ENCODE measurements at places on chromosomes 2 and 18.

DNA sequence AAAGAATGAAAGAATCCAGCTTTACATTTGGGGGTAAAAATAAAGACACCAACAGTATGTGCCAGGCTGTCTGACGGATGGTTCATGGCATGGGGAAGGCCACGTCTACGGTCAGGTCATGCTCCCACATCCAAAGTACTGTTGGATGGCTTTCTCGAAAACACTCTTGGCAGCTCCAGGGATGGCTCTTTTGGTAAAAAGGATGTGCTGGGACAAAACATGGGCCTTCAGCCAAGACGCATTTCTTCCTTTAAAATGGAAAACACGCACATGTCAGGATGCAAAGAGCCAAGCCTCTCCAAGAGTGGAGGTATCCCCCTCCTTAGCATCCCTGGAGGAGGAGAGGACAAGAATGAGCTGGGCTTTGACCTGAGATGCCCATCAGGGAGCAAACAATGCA is 376.5 kb upstream of the KLHL29 start:
- no peak for DNase-seq

DNA sequence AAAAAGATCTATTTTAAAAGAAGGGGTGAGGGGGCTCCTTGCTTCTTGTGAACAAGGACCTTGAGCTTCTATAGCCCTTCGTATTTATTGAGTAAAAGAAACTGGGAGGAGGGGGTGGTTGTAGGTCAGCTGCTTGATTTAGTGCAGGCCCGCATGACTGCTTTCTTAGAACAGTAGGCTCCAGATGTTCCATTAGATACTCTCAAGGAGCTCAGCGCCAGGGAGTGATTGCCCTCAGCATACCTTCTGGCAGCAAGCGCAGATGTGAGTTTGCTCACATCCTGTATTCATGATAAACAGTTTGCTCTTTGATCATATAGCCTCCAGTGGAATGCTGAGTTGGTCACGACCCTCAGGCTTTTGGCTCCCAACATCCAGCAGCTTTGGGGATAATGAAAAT is 108.9 kb upstream of the XPO1 start:
- no peak for DNase-seq

DNA sequence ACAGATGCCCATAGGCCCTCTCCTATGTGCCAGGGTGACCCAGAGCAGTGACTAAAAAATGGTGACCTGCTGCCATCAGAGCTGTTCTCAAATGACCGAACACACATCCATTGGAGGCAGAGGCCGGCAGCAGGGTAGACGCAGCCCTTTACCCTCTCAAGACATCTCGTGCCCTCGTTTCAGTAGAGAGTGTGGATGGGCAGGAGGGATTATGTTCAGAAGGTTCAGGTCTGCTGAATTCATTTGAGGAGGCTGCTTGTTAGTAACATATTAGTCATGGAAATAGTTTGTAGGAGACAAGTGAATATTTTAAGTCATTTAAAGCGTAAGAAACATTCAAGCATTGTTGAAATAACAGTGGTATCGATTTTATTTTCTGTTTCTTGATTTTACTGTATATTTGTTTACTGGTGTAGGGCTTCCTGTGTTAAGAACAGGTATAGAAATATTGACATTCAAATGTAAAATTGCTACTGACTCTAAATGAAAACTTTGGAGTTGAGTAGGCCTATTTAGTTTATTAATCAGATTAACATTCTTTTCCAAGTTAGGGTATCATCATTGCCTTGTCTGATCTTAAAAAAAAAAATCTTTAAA is 82.6 kb downstream of the ZNF532 start:
- DNase-seq, result no peak

GRCh38 chr2:20327370-20327769 is 23.3 kb downstream of the PUM2 start:
- no peak for DNase-seq

DNA sequence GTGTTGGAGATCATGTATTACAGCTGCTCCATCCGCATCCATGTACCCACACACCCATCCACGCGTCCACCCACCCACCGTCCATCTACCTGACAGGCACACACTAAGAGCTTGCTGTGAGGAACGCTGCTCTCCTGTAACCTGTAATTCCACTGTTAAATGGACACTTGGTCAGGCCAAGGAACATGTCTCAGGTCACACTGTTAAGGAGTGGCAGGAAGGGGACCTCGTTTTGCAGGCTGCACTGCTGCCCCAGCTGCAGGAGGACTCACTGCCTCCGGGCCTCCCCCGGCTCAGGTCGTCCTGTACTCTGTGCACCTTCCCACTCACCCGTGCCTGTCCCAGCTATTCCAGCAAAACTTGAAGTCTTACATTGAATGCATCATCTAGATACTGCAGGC is 170.5 kb downstream of the EIPR1 start:
- DNase-seq, result no peak

GRCh38 chr18:57088883-57089282 is 58.0 kb upstream of the BOD1L2 start:
- DNase-seq, result no peak

- no peak for DNase-seq
Measured at GRCh38 chr18:67520351-67520921, 3.9 kb upstream of the DSEL start.

DNA sequence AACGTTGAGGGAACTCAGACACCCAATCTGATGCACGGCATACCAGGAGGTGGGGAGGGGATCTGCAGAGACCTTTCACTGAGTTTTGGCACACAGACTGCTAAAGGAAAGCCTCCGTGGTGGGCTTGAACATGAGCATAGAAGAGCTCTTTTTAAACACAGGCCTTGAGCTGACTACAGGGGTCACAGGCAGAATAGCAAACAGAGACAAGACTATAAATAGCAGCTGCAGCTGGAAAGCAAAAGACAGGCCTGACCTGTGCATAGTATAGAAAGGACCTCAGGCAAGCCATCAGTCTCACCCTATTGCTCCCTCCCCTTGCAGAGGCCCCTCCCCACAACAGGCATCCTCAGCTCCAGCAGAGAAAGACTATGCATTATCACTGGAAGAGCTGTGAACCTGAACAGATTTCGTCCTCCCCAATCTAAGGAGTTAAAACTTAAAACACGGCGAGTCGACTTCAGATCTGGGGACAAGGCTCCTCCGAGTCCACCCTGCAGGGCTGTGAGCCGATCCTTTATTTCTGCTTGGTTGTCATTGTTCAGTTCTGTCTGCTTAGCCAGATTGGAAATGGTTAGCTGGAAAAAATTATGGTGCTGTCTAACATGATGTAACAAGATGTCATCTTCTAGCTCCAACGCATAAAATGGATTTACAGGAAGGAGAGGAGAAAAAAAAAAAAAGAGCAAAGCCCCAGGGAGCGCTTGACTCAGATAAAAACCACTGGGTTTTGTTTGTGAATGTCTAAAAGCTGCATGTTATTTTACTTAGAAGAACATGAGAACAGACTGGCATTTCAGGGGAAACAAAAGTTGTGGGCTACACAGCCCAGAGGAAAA is 25.2 kb upstream of the LCLAT1 start:
- DNase-seq, result no peak

DNA sequence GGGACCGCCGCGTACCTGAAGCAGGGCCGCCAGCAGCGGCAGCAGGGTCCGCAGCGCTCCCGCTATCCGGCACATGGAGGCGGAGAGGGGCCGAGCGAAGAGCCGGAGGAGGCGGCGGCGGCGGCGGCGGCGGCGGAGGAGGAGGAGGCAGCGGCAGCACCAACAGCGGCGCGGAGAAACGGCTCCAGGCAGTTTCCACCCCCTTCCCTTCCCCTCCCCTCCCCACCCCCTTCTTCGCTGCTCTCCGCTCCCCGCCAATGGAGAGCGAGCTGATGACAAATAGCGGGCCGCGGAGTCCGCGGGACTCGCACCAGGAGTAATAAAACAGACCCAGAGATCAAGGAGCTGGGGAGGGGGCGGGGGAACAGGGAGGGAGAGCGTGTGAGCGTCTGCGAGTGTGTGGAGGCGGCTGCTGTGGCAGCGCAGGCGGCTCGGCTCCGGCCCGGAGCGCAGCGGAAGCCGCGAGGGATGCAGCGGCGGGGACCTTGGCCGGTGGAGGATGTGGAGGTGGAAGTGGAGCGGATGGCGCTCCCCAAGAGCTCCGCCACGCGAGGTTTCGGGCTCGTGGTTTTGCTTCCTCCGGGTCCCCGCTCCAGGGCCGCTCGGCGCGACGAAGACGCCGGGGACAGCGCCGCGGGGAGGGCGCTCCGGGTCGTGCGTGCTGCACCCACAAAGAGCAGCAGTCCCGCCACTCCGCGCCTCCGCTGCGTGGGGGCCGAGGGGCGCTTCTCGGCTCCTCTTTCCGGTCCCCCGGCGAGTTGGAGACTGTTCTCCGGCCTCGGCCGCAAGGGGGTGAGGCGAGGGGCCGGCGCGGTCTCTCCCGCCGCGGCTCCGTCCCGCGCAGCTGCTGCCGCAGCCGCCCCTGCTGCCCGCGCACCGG is at the start of gene CDH2:
TSS of gene CDH2 (minus strand) at position 183 of the 880 bp plus-strand sequence. CDS start at position 75, 108 bp downstream.
- DNase-seq, result no peak

DNA sequence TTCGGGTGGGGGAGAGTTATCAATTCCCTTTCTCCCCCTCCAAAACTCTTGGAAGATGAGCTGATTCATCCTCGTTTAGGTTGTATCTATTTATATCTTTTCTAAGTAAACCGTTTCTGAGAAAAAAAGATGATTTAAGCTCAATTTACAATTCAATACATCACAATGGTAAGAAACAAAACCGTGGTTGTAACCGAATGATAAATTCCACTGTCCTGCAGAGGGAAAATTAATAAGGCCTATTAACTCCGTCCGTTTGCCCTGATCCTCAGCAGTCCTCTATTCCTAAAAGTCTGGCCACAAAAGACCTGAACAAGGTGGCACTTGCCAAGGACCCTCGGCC is 286.2 kb downstream of the TCF4 start:
- no peak for DNase-seq
